Kidney (tissue), 22 donors: ENCODE measurements at places on chromosomes 2 and 18. TPM values are rescaled to one million over a fixed set of nuclear protein-coding genes. Genes with fewer than 3 reads are reported as not detected.
A peak's percentile ranks its signal among the peaks of the same experiment; 100 is the strongest.

GRCh38 chr18:48621240-48621639 is 82.4 kb downstream of the CTIF start:
- no peak for DNase-seq

DNA sequence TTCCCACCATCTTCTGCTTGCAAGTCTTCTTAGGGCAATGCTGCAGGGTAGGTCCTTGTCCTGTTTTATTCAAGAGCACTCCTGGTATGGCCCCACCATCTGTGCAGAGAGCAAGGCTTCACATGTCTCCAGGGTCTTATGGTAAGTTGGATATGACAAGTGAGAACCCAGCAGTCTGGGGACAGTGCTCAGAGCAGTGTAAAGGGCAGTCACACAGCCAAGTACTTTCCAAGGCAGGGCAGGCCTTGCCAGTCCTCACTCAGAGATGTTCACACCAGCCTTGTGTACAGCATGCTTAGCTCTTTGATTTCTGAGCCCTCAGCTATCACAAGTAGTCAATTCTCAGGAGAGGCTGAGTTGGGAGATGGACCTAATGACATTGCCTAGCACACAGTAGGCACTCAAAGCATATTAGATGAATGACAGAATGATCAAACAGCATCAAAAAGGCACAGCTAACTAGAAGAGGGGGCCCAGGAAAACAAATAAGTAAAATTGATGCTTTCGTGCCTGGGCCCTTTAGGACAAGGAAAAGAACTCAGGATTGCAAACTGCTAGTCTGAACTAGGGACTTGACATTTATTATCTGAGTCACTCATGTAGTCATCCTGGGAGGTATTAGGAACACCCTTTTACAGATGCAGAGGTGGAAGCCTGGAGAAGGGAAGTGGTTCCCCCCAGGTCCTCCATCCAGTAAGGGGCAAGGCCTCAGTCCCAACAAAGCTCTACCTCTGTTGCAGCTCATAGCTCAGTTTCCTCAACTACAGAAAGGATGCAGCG is 86.7 kb upstream of the CTAGE1 start:
- DNase-seq, result no peak

- no peak for DNase-seq
Measured at GRCh38 chr2:198756166-198756565, 701.6 kb downstream of the SATB2 start.

DNA sequence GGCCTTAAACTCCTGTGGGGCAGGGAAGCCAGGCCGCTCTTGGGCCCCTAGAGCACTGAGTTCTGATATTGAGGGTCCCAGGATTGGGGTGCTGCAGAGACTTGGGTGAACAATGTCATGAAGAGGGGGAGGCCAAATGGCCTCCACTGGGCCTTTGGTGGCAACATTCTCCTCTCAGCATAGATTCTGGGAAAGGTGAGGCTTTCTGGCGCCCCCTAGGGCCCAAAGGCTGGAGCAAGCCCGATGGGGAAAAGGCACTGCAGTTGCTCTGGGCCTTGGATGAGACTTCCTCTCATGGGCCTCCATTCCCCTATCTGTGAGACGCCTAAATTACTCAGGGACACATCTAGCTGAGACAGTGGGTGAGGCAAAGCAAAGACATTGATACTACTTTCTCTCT is 84.8 kb downstream of the ACAA2 start:
- DNase-seq, result peak; percentile 59

The NOTO gene
- total RNA-seq, result not detected

- DNase-seq, result no peak
Measured at GRCh38 chr2:36137612-36138011, 218.0 kb upstream of the CRIM1 start.

GRCh38 chr18:9328776-9329175 is 5.8 kb upstream of the TWSG1 start:
- DNase-seq, result no peak

- DNase-seq, result no peak
Measured at GRCh38 chr2:71299507-71299906, 32.1 kb upstream of the ZNF638 start.

The ZNF512 gene
- total RNA-seq, result 40.6 TPM

The TMEM247 gene
- total RNA-seq, result not detected

GRCh38 chr2:159984034-159984433 is 78.4 kb downstream of the PLA2R1 start:
- no peak for DNase-seq

The CFC1 gene
- not detected for total RNA-seq

GRCh38 chr2:120520929-120521912 is 175.3 kb downstream of the INHBB start:
- no peak for DNase-seq

The KRTCAP3 gene
- 32.1 TPM for total RNA-seq

- DNase-seq, result no peak
Measured at GRCh38 chr2:241189856-241190201, 1.4 kb downstream of the ANO7 start.
